ENCODE measurements at places on chromosomes 1 and 21.

GRCh38 chr1:36471830-36472641 is 7.9 kb upstream of the MRPS15 start:
- DNase-seq: no peak

DNA sequence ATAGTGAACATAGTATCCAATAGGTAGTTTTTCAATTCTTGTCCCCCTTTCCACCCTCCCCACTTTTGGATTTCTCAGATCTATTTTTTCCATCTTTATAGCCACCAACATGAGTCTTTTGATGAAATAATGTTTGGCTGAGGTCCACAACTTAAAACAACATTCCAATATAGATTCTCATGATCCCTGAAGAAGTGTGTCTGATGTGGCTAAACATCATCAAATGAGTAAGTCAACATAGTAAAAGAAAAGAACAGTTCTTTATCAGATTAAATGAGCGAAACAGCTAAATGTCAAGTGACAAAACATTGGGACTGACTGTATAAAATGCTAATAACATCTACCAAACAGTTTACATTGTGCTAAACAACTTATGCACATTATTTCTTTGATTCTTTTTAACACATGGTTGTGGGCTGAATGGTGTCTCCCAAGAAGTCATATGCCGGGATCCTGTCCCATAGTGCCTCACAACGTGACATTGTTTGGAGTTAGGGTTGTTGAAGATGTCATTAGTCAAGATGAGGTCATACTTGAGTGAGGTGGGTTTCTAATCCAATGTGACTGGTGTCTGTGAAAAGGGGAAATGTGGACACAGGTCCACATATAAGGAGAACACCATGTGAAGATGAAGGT is 453.6 kb downstream of the LTN1 start:
- no peak for DNase-seq

GRCh38 chr1:20485527-20486456 is at the start of gene CAMK2N1:
CAMK2N1 (minus strand) TSS chr1:20486210; CDS start chr1:20485379, 831 bp downstream.
- peak; percentile 76 for DNase-seq

- DNase-seq: no peak
These were observed 86.8 kb downstream of the HLX start for GRCh38 chr1:220966041-220966440.

GRCh38 chr1:202088206-202088605 is 34.5 kb upstream of the GPR37L1 start:
- DNase-seq: no peak

DNA sequence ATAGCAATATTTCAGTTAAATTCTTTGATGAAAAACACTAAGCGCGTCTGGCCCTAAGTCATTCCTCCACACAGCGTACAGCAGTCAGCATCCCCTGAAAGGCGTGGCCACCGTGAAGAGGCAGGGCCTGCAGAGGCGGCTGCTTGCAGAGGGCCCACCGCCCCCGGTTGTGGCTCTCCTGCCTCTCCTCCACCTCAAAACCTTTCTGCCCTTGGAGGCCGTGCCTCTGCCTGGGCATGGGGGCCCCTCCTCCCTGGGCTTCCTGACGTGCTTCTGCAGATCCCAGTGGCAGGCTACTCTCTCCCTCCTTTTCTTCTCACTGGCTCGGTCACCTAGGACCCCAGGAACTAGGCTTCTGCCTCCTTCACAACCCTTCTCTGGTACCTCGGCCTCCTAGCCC is 16.2 kb downstream of the CLSTN1 start:
- DNase-seq: no peak

DNA sequence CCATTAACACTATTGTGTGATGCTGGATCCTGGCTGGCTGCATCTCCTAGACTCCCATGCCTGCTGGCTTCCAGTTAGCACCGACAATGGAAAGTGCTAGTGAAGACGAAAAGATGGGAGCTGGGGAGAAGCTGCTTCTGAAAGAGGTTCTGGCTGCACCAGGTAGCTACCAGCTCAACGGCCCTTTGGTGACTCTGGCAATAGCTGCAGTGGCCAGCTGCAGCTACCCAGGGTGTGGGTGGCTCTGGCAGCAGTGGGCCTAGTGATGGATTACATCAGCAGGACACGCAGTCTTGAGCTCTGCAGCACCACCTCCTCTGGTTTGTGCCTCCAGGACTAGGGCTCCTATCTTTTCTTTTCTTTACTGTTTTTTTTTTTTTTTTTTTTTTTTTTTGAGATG is 662.6 kb downstream of the MATN1 start:
- DNase-seq: no peak

GRCh38 chr1:221667504-221667903 is 74.4 kb downstream of the DUSP10 start:
- no peak for DNase-seq

- no peak for DNase-seq
These were observed 115.5 kb downstream of the KCNK2 start for GRCh38 chr1:215198021-215198420.

DNA sequence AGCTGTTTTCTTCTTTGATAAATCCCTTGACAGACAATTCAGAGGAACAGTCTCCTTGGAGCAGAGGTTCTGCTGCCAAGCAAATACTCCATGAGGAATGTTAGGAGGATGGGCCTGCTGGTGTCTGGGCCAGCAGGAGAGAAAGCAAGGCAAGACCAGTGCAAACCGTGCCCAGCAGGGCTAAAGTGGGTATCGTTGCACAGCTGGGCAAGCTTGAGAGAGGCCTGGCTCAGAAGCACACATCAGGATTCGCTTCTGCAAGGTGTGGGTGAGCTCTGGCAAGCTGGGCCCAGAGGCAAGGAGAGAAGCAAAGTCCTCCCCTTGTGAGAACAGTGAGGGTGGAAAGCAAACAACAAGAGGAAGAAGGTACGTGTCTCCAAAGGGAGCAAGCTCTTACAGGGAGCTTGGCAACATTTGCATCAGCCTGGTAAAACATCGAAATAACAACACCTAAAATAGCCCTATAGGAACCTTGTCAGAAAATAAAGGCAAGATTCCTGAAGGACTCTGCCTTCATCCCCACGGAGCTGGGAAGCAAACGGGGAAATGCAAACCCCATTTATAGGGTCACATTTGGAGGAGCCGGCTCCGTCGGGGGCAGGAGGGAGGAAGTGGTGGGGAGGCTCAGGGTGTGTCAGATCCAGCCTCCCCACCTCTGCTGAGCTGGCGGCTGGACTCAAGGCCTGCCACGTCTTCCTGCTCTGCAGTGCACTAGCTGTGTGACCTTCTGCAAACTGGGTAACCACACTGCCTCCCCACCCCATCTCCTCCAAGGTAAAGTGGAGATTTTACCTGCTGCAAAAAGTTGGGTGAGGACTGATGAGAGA is 62.3 kb upstream of the HIVEP3 start:
- DNase-seq: no peak

DNA sequence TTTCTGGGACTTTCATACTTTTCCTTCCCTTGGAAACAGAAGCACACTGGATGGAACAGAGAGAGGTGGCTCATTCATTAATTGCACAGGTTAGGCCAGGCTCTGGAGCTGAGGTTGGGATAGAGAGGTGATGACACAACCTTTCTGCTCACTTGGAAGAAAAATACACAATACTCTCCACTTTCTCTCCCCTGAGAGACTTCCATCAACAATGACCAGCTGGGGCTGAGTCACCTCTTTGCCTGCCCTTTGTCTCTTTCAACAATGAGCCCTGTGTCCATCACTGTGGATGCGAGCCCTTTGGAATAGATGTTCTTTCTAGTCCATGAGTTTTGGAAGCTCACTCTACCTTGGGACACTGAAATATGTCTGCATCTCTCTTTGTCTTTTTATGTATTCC is 43.1 kb downstream of the ATP2B4 start:
- DNase-seq: no peak

DNA sequence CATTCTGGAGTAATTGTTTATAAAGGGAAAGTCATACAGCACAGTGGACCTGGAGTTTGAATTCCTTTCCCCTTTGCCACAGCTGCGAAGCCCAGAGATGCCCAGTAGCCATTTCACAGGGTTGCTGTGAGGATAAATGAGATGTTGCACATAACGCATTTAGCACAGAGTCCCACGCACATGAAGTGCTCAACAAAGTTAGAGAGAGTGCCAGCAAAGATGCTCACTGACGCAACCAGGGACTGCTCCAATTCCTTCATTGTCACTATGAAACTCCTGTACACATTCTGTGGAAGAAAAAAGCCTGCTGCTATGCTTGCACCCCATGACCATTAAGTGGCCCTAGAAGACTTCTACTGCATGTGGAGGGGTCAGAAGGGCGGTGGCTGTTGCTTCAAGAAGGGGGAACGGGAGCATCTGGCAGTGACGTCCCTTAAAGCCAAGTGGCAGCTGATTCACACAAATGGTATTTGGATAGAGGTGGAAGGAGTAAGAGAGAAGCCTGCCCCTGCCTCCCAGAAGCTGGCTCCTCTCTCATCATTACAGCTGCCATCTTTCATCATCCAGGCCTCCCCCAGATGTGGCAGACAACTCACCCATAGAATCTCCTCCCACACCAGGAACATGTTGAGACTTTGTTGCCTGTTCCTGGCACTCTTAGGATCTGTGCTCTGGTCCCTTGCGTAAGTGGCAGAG is 26.5 kb upstream of the VAV3 start:
- peak; percentile 5 for DNase-seq

DNA sequence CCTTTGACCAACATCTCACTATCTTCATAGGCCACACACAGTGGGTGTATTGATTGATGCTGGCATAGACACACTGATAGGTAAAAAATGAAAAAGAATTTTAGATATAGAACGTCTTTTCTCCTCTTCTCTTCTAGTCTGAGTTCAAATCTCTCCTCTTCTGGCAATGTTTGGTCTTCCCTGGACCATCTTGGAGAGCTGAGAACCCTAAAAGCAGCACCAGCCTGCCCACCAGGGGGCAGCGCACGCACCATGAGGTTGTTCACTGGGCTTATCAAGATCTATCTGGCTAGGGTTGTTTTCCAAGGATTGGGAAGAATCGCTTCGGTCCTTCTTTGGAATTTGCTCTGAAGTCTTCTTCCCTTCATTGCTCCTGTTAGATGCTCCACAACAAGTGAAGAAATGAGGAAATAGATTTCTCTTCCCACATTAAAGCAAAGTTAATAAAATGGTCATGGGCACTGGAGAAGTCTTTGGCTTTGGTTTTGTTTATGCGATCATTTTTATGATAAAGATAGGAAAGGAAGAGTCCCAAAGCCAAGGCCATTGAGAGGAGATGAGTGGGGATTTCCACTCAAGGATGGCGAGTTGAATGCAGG is 104.0 kb upstream of the OLIG2 start:
- no peak for DNase-seq

DNA sequence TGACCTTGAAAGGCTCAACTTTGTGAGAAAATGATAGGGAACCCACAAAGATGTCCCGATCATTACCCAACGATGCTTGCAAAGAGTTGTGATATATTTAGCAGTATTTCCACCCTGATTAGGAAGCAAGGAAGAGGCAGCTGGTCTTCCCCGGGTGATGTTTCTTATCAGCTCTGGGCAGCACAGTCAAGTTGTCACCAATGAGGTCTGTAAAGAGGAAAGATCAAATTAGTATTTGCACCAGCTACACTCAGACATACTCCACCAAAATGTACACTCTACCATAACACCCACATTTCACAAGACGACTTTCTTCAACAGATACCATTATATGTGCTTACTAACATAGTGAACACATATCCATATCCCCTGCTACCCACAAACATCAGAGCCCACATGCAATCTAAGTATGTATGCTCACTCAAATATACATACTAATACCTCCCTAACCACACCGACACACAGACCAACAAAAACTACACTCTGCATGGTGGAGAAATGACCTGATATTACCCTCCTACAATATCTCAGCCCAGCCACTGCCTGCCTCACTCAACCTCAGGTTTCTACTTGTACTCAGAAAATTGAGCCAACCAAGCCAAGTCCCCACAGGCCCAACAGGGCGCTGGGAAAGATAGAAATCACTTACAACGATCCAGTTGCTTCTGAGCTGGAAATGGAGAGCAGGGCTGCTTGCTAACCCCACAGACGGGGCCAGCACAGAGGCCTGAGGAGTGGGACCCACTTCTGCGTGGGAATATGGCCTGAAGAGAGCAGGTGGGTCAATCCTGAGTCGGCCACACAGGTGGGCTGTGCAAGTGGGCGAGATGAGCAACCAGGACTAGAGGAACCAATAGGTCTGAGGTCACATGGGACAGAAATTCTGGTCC is 4.6 kb upstream of the BTG2 start:
- no peak for DNase-seq

GRCh38 chr1:78047106-78047505 is 1.3 kb downstream of the GIPC2 start:
- DNase-seq: no peak

GRCh38 chr1:68229650-68230483 is 2.5 kb downstream of the WLS start:
- no peak for DNase-seq

DNA sequence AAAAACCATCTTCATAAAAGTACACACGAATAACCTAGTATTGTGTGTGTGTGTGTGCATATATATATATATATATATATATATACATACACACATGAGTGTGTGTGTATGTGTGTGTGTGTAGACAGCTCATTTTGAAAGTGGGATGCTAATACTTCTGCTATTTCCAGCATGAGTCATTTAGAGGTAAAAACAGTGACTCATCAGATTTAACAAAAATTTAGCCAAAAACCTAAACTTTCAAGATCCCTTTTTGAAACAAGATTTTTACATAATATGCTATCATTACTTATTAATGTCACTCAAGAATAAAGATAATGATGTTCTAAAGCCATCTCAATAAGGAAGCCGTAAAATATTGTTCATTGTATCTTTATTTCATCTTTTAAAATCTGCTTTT is 35.6 kb upstream of the ADGRL4 start:
- DNase-seq: no peak

DNA sequence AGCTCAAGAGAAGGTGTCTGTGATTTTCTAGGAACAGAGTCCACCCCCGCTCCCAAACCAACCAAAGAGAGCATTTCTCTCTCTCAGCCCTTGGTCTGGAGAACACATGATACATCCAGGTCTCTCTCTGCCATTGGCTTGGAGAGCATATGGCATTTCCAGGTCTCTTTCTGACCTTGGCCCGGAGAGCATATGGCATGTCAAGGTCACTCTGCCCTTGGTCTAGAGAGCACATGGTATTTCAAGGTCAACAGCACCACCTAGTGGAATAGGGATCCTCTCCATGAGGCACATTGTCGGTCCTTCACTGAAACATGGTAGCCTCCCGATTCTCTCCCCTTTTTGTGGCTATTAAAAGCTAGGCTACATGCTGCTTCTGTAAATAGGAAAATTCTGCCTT is 437.7 kb upstream of the OLFM3 start:
- no peak for DNase-seq

- DNase-seq: no peak
These were observed 50.5 kb upstream of the SLFNL1 start for GRCh38 chr1:41072051-41072450.

DNA sequence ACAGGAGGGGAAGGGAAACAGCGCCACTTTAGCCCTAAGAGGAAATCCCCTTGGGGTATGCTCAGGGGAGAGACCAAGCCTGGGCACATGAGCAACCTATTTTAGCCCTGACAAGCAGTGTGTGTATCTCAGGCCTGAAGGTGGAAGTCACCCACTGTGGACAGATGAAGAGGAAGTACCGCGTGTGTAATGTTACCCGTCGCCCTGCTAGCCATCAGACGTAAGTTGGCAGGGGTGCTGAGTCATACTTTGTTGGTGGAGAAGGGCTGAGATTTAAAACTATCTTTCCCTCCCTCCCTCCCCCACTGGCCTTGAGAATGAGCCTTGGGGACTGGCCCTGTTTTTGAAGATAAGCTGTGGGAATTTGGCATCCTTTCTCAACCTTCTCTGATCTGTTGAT is 11.2 kb downstream of the AGO1 start:
- DNase-seq: no peak

GRCh38 chr1:57089855-57090254 is 124.0 kb upstream of the C8B start:
- no peak for DNase-seq

Data from anterior cingulate cortex (tissue), 58 donors.